ENCODE measurements at places on chromosomes 7 and 10. TPM values are rescaled to one million over a fixed set of nuclear protein-coding genes. Genes with fewer than 3 reads are reported as not detected.

- no peak for DNase-seq
Observed at GRCh38 chr10:91901784-91902677, 7.3 kb downstream of the FGFBP3 start.

- DNase-seq: no peak
Observed at GRCh38 chr10:60952846-60953220, 8.8 kb upstream of the RHOBTB1 start.

- no peak for DNase-seq
Observed at GRCh38 chr7:134890246-134891240, 95.8 kb upstream of the AGBL3 start.

Gene TRPV5
- polyA plus RNA-seq: 0.18 TPM

Gene CACUL1
- polyA plus RNA-seq: 36.4 TPM

Gene ARHGAP22
- 3.1 TPM for polyA plus RNA-seq

GRCh38 chr10:84008878-84009277, 130.4 kb upstream of the GHITM start:
- DNase-seq: no peak

DNA sequence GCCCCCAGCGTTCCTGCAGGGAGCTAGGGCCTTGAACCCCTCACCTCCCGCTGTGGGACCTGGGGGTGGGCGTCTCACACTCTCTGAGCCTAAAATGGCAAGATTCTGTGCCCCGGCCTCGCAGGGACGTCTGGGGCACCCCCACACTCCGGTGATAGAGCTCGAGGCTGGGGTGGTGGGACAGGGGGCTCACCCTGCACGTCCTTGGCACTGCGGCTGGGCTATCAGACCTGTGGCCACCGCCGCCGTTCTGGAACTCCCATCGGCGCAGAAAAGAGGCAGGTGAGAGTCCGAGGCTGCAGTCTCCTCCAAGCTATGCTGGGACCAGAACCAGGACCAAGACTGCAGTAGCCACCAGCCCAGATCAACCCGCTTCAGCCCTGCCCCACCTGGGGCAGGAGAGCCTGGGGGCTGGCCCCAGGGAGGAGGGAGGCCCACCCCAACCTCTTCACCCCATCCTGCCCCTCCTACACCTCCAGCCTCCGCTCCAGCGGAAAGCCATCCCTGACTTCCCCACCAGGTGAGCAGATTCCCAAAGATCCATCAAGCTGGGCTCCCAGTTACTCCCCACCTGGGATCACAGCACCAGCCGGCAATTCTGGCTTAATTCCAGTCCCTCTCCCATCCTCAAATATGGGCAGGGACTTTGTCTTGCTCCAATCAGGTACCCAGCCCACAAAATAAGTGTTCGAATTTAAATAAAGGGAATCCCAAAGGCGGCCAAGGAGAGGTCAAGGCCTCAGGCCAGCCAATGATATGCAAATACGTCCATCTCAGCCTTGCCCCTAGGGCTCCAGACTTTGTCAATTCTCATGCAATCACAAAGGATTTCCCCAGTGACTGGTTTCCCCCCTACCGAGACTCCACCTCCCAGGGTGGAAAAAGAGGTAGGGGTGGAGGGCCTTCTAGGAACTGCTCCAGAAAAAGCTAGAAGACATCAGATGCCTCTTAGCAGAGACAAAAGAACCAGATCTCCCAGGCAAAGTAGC, 16.4 kb downstream of the TNRC18 start:
- DNase-seq: no peak

DNA sequence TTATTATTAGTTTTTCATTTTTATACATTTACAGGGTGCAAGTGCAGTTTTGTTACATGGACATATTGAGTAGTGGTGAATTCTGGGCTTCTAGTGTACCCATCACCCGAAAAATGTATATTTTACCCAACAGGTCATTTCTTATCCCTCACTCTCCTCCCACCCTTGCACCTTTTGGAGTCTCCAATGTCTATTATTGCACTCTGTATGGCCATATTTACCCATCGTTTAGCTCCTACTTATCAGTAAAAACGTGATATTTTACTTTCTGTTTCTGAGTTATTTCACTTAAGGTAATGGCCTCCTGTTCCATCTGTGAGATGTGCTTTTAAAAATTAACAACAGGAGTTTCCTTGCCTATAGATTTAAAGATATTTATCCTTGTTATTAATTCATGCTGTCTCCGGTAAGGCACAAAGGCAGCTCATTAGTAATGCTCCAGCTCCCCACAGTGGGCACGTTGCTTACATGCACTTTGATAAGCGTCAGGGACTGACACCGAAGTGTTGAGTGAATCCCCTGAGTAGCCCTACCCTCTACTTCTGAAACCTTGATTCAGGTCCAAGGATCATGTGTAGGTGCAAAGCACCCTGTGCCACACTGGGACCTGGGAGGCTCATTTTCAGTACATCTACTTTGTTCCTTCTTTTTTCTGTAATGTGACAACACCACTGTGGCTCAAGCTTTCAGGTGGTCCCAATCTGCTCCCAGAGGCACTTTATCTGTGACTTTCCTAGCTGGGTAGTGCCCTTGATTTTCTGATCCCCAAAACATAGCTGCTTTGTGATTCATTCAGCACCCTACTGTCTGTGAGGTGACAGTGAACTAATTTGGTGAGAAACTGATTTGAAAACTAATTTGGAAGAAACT, 27.3 kb downstream of the HYAL4 start:
- DNase-seq: peak; percentile 24
